Activated T-helper 1 cell treated with anti-CD3 and anti-CD28 coated beads, Interleukin-2, amount 50 U/mL, for 16 hours (primary cell): ENCODE measurements at places on chromosomes 12 and 14.

DNA sequence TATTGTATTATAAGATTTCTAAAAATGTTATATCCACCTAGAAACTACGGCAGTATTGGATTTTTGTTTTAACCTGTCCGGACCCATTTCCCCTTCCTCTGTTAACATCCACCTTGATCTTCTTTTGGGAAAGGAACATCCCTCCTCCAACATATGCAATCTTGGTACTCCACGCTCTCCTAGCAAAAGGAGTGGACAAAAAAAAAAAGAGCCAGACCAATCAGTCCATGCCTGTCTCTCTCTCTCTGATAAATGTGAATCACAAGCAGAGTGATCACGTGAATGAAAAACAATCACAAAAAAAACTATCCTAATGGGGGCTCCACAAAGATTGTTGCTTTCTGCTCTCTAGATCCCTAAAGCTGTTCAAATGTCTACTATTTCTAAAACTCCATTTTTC lies 27.1 kb downstream of the OSBPL8 start:
- DNase-seq = no peak

GRCh38 chr12:114945351-114945750 lies 261.4 kb upstream of the TBX3 start:
- DNase-seq = no peak

DNA sequence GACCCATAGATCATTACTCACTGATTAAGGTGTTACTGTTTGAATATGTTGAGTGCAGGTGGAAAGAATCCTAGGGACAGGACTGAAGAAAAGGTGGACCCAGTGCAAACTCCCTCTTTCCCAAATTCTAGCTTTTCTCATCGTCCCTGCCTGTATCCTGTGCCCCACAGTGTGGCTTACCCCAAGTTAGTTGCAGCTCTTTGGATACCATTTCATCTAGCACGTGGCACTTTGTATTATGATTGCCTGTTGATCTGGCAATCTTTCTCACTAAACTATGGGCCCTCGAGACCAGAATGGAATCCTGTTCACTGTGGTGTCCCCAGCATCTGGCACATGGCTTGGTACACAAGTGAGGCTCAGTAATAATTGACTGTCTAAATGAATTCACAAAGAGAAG lies 66.5 kb downstream of the ELK3 start:
- DNase-seq = no peak

DNA sequence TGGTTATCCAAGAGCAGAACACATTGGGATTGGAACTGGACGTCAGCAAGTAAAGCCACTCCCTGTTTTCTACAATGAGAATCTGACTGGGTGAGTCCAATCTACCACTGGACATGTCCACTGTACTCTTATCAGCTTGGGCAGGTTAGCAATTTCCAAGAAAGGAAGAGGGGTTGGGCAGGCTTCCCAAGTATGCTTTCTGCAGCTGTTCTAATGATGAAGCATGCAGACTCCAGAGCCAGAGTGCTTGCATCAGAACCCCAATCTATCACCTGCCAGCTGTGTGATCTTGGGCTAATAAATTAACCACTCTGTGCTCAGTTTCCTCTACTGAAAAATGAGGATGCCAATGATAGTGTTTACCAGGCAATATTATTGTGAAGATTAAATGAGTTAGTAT lies 92.0 kb downstream of the EMP1 start:
- DNase-seq = no peak

GRCh38 chr12:851343-851742 lies 98.2 kb downstream of the RAD52 start:
- no peak for DNase-seq

DNA sequence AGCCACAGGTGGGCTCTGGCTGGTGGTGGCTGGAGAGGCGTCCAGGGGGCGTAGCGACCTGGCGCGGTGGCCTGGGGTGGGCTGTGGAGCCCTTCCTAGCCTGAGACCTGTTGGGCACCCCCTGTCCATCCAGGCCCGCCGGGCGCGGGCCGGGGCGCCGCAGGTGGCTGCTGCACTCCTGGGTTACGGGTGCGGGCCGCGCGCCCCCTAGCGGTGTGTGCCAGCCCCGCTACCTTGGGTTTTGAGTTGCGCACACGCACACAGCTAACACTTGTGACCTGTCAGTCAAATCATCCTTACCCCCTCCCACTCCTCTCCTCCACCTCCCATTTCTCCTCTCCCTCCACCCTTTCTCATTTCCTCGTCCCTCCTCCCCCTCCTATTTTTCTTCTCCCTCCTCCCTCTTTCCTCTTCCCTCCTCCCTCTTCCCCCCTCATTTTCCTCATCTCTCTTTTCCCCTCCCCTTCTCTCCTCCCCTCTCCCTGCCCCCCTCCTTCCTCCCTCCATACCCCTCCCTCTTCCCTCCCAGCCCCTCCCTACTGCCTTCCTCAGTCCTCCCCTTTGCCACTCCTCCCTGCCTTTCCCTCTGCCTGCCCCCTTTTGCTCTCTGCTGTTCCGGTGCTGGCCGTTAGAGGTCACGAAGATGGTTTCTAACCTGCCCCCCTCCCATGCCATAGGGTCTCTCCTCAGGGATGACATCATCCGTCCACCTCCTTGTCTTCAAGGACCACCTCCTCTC lies 2.3 kb downstream of the MEG3 start:
- DNase-seq = no peak

DNA sequence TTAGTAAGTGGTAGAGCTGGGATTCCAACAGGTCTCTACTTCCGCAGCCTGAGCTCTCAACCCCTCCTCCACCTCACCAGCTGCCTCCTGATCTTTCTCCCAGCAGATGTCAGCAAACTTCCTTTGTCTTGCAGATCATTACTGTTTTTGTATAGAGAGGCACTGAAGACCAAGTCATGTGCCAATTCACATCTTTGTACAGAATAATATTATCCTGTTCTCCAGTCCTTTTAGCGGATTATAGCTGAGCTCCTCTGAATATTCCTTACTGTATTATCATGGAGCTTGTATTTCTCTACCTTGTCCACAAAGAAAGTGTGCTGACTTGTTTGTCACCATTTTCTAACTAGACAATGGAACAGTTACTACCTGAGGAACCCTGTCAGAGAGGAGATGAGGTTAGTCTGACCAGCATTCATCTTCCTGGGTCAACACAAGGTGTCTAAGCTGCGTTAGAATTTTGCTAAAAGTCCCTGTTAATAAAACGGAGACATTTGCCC lies 142.3 kb upstream of the ARHGAP5 start:
- no peak for DNase-seq

DNA sequence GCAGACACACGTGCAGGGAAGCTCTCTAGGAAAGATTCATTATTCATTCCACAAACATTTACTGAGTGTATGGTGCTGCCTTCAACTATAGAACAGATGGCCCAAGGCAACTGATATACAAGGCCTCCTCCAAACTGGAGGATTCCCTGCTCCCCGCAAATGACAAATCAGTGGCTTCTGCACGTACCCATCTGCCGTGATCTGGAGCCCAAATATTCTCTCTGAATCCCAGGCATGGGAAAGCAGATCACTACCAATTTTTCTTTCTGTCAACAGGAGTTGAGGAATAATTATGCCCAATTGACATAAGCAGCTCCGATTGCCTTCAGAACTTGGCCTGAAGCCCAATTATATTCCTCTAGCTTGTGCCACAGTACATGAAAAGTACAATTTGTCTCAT lies 174.2 kb upstream of the CCDC196 start:
- no peak for DNase-seq

DNA sequence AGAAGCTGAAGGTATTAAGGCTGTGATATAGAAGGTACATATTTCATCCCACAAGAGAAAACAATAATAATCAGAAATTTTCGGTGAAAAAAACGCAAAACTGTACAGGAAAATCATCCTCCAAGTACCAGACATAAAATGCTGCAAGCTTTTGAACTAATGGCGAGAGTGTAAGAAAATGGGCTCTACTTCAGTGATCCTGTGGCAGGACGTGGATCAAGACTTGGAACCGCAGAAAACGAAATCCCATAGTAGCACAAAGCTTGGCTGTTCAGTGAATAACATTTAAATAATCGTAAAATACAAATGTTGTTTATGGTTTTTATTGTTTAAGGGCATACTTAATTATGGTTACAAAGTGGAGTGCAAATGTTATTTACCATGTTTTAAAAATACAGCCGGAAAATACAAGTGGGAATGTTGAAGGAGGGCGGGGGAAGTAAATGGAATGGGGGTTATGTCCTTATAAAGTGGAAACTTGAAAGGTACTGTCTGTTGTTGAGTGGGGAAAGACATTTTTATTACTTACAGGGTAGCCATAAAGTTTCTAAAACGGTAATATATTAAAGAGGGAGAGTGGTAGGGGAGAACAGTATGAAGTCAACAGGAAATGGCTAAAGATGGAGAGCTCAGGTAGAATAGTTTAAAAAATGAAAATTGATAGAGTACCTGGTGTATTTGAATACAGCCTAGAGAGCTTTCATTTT lies 1.1 kb downstream of the SMIM10L1 start:
- no peak for DNase-seq

- no peak for DNase-seq
Measured at GRCh38 chr12:59600171-59600570, 4.3 kb downstream of the SLC16A7 start.

GRCh38 chr12:69337311-69338090 lies 10.7 kb upstream of the LYZ start:
- DNase-seq = no peak

DNA sequence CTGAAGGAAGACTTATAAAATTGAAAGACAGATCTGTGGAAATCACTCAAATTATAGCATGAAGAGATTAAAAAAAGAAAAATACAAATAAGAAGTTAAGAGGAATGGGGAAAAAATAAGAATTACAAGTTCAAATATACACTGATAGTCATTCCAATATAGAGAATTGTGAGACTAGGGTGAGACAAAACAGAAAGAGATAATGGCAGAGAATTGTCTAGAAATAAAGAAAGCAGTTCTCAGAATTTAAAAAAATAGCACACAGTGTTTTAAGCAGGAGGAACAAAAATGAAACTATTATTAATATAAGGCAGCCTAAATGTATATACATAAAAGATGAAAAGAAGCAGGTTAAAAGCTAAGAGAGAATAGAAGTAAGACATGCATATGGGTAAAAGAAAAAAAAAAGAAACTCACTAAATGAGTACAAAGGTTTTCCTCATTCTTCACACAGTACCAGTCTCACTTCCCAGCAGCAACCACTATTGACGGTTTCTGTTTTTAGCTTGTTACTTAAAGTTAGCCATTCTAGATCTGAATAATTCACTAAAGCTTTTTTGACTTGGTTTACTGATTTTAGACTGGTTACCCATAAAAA lies 31.1 kb downstream of the SLC38A4 start:
- DNase-seq = no peak

DNA sequence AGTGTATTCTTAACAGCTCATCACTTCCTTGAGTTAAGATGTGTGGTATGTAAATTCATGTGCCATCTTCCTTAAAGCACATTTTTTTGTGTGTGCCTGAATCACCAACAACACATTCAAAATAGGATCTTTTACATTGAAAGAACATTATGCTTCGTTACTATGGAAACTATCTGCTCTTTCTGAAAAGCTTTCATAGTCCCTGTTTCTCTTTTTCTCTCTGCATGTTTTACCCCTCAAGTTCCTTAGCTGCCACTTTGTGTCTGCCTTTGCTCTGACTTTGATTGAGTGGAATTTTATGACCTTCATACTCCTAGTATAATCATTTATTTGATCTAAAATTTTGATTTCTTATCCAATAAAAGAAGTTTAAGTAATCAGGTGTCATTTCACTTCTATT lies 880.3 kb upstream of the FOXG1 start:
- DNase-seq = no peak

DNA sequence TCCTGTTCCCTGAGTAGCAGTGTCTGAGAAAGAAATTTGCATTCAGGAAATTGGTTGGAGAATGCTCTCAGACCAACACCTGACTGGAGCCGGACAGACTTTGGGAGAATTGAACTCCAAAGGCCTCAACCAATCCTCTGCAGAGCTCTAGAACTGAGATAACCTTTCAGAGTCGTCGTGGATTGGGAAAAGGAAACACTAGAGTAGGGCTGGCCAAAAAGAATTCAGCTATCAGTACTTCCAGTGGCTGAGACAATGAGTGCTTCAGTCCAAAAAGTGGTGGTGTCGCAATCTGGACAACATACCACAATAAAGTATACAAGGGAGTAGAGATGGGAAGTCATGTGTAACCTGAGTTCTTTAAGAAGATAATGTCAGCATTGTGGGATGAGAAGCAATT lies 377.1 kb downstream of the SLC16A7 start:
- no peak for DNase-seq

DNA sequence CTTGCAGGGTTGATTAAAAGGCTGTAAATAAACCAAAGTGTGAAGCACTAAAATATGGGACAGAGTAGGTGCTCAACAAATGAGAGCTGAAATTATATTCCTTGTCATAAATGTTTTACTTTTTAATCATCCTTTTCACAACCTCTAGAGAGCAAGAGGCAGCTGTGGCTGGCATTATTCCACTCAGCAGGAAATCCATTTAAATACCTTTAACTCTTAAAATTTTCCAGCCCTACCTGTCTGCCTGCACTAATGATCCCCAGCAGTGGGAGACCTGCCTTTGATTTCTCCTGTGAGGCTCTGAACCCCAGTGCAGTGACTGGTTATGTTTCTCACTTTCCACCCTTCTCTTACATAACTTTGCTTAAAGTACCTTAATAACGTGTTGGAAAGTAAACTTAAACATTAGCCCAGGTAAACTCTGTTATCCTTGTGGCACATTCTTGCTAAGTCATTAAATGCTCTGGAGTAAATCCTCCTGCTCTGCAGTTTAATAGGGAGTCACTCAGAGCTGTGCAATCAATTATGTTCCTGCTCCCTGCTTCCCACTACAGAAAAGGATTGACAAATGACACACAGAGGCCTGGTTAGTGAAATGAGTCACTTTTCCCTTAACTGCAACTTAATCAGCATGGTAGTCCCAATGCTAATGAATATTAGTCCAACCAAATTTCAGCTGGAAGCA lies 755.7 kb upstream of the USP15 start:
- DNase-seq = no peak

DNA sequence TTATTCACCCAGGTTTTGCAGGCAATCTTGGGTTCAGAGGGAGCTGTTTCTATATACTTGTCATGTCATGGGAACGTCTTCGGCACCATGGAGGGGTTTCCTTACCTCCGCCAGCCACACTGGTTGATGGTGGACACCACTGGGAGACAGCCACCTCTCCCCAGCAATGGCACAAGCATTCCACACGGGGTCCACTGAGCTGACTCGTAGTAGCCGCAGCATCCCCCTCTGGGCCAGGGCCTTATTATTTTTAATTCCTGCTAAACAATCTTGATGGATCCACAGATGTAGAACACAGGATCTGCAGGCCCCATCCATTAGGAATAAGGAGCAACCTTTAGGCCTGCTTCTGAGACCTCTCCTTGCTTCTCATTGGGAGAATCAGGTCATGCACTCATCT lies 132.9 kb downstream of the DICER1 start:
- no peak for DNase-seq

DNA sequence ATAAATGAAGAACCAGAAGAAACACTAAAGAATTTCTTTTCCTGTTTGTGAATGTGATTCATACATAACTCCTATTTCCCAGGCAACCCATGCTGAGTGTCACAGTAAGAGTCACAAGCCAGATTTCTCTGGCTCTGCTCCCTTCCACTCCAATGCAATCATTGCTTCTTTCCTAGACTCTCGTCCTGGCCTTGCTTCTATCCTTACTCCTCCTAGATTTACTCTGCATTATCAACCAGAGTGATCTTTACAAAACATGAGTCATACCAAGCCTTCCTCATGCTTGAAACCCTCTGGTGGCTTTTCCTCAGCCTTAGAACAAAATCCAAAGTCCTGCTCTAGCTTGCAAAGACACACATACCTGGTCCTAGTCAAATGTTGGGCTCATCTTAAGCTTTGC lies 13.3 kb downstream of the IL22 start:
- DNase-seq = no peak

- DNase-seq = no peak
Measured at GRCh38 chr14:100586403-100587085, 673 bp downstream of the BEGAIN start.

- DNase-seq = no peak
Measured at GRCh38 chr14:55901291-55901690, 216.9 kb upstream of the PELI2 start.
